ENCODE measurements at places on chromosomes 2 and 18. TPM values are rescaled to one million over a fixed set of nuclear protein-coding genes. Genes with fewer than 3 reads are reported as not detected.

Gene ACTG2
- 59.6 TPM for total RNA-seq

Gene ASB18
- total RNA-seq, result not detected

Gene AMER3
- not detected for total RNA-seq

Gene MARCO
- not detected for total RNA-seq

Gene KIAA2012
- total RNA-seq, result under 0.01 TPM

Gene DTNA
- total RNA-seq, result 6.8 TPM

Gene CACNB4
- total RNA-seq, result 0.43 TPM

Gene ST8SIA5
- under 0.01 TPM for total RNA-seq

Gene PLCL1
- 0.64 TPM for total RNA-seq

Gene NEB
- under 0.01 TPM for total RNA-seq

Gene CD8B2
- total RNA-seq, result not detected

Gene AKAIN1
- not detected for total RNA-seq

Gene REG3G
- total RNA-seq, result not detected

Gene STPG4
- total RNA-seq, result 0.64 TPM

Gene TFCP2L1
- total RNA-seq, result not detected

Gene UGT1A3
- not detected for total RNA-seq

Gene REG1B
- total RNA-seq, result not detected
